ENCODE measurements at places on chromosomes 6 and 20. TPM values are rescaled to one million over a fixed set of nuclear protein-coding genes. Genes with fewer than 3 reads are reported as not detected.
A peak's percentile ranks its signal among the peaks of the same experiment; 100 is the strongest.

DNA sequence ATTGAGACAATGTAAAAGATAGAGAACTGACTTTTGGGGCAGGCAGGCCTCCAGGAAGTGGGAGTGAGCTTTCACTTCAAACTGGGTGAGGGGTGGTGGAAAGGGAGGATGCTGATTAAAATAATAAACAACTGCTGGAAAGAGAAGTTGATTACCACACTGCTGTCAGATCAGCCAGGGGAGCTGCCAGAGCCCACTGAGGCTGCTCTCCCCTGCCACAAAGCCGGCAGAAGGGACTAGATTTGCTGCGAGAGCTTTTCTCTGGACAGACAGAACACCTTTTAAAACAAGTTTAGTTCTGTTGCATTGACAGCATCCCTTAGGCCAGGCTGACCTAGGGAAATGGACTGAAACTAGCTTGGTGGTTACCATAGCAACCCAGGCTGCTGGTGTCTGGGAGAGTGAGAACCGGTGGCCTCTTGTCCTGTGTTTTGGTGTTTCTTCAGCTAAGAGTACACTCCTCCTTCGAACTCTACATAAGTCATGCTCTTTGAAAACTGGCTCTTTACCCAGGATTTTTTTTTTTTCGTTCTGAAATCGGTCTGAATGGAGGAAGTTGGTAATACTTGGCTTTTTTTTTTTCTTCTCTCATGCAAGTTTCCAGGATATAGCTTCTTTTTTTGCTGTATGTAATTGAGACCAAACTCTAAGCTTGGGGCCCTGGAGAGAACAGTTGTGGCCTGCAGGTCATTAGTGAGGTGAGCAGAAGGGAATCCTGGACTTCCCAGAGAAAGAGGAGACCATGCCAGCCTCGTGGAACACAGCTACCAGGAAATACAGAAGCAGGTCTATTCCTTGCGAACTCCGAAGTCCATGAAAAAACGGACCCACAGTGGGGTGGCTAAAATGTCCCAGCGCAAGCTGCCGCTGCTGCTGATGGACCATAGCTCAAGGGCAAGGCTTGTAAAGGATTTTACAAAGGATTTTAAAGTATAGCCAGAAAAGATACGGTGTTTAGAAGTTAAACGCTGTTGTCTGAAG lies 374.4 kb downstream of the UTRN start:
- DNase-seq: peak; percentile 27

DNA sequence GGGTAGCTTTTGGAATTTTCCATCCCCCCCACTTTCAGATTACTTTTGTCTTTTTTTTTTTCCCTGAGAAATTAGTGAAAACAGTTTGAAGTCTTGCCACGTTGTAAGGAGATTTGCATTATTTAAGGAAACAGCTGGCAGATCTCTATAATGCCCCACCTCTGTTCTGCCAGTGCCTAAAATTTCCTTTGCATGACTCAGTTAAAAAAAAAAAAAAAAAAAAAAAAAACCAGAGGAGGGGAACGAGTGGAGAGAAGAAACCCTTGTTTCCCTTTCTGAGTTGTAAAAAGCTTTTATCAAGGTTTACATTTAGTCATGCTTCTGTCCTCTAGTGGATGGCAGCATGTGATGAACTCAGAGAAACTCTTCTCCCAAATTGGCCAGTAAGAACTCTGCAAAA lies 33.5 kb downstream of the CARMIL1 start:
- DNase-seq: no peak

GRCh38 chr20:45354423-45355208 lies 6.4 kb upstream of the SDC4 start:
- DNase-seq: no peak

DNA sequence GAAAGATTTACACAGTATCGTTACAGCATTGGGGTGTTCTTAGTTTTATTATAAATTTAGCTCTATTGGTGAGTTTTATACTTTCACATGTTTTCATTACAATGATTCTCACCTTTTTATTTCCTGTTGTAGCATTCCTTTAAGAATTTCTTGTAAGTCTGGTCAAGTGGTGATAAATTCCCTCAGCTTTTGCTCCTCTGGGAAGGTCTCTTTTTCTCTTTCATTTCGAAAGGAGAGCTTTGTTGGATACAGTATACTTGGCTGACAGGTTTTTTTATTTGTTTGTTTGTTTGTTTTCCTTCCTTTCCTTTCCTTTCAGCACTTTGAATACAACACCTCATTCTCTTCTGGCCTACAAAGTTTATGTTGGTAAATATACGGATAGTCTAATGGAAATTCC lies 249.7 kb upstream of the RUNX2 start:
- DNase-seq: no peak

DNA sequence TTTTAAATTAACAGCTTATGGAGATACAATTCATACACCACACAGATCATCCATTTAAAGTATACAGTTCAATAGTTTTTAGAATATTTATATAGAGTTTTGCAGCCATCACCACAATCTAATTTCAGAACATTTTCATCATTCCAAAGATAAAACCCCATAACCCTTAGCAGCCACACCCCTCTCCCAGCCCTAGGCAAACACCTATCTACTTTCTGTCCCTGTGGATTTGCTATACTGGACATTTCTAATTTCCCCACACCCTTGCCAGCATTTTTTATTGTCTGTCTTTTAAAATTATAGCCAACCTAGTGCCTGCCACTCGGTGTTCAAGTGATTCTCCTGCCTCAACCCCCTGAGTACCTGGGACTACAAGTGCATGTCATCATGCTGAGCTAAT lies 23.0 kb upstream of the AKAP7 start:
- DNase-seq: no peak

GRCh38 chr6:14276667-14277404 lies 159.3 kb downstream of the CD83 start:
- no peak for DNase-seq

Gene COL20A1
- 0.14 TPM for total RNA-seq

Gene TCP11
- total RNA-seq: not detected
